H9 (cell line): ENCODE measurements at places on chromosomes 13 and 19. TPM values are rescaled to one million over a fixed set of nuclear protein-coding genes. Genes with fewer than 3 reads are reported as not detected.

The PRODH2 gene
- total RNA-seq: not detected in 2 replicates

The IZUMO4 gene
- total RNA-seq: 2.1 and 3.0 TPM in 2 replicates

The IGFL4 gene
- total RNA-seq: 0.33 TPM in 1 of 2 replicates, not detected in the other

The CEACAM19 gene
- total RNA-seq: 3.5 and 4.6 TPM in 2 replicates

The SIGLEC5 gene
- total RNA-seq: not detected in 2 replicates

The KLC3 gene
- 3.8 and 4.8 TPM in 2 replicates for total RNA-seq

DNA sequence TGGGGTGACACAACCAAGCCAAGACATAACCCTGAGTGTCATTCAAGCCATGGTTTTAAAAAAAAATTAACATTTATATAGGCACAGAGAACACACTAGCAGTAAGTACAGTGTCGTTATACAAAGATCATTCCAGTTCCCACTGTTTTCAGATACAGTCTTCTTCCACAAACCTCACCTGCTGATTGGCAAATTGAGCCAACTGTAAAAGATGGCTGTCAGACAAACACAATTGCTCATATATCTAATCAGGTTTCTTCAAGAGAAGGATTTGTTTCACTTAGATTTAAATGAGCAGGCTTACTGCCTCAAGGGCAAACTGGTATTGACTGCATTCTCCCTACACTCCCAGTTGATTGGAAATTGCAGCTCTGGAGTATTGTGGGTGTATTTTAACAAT is 308.9 kb downstream of the RBM26 start:
- DNase-seq: no peak

- DNase-seq: peak; percentile 87
These were observed 2.6 kb downstream of the VSIG10L start for GRCh38 chr19:51339313-51339686.

GRCh38 chr13:64672751-64673150 is 2557.4 kb downstream of the PCDH9 start:
- no peak for DNase-seq

GRCh38 chr19:48351341-48351752 is 12.4 kb downstream of the TMEM143 start:
- DNase-seq: peak; percentile 84

DNA sequence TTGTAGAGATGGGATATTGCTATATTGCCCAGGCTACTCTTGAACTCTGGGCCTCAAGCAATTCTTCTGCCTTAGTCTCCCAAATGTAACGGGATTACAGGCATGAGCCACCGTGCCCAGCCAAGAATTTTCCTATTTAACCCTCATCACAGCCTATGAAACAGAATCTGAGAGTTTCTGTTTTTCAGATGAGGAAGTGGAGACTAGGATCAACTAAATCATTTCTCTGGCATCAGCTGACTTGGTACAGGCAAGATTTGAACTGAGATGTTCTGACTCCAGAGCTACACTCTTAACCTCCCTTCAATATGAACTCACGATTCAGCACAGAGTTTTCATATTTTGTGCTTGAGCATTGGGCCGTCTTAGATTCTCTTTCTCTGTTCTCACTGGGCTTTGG is 8.1 kb downstream of the ZNF460 start:
- no peak for DNase-seq

DNA sequence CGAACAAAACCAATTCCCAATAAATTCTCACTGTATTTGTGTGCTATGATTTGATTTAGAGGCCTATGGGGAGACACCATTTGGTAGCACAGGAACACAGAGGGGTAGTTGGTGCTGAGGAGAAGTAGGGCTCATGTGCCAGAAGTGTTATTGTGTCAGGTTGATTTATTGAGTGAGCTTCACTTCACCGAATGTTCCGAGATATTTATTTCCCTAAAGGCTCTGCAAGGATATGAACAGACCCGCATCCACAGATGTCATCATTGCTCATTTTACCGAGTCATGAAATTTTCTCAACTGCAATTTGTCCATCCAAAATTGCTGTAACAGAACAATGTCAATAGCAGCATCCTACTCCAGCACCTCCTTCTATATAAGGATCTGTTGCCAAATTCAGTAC is 69.5 kb downstream of the DACH1 start:
- no peak for DNase-seq

DNA sequence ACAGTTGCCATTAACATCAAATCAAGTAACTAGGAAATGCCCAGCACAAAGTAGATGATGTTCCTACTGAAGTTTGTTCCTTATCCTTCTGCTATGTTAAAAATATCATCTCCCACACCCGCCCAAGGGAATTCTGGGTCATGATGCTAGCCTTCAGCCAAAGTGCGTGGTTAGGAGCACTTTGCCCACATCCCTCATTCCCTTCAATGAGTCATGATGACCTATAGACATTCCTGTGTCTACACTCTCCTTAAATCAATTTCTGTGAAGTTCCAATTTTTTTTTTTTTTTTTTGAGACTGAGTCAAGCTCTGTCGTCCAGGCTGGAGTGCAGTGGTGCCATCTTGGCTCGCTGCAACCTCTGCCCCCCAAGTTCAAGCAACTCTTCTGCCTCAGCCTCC is 17.0 kb downstream of the RXFP2 start:
- DNase-seq: no peak

DNA sequence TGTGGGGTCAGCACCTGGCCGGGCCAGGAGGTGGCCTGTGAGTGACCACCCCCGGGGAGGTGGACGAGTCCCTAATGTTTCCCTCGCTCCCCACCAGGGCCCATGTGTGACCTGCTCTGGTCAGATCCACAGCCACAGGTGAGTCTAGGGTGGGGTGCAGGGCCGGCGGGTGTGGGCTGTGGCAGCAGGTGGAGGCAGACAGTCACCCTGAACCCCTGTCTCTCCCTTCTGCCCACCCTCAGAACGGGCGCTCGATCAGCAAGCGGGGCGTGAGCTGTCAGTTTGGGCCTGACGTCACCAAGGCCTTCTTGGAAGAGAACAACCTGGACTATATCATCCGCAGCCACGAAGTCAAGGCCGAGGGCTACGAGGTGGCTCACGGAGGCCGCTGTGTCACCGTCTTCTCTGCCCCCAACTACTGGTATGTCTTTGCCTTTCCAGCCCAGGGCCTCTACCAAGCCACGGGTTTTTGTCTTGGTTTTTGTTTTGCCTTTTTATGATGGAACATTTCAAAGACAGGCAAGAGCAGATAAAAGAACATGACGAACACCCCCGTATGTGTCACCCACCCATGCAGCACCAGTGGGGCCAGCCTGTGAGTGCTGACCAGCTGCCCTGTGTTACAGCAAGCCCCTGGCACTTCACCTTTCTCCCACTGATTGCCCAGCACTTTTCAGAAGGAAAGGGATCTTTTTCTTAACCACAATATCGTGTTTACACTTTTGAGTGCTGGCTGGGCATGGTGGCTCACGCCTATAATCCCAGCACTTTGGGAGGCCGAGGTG is 24.9 kb downstream of the CCDC8 start:
- no peak for DNase-seq

DNA sequence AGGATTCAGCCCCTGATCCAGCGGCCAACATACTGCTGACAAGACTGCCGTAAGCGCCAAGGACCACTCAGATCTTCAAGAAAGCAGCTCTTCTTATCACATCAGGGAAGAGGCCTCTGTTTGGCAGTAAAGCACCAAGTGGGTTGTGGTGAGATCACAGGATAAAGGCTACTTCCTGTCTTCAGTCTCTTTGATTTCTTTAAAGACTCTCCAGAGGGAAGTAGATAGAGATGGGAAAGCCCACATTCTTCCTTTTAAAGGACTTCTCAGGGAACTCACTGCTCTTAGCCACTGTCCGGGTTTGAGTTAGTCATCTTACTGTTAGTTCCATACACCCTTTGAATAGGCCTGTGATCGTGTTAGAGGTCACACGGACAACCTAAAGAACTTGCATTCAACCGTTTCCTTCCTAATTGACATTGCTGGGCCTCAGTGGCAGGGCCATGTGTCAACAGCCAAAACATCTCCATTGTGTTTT is 47.2 kb upstream of the POMP start:
- no peak for DNase-seq

DNA sequence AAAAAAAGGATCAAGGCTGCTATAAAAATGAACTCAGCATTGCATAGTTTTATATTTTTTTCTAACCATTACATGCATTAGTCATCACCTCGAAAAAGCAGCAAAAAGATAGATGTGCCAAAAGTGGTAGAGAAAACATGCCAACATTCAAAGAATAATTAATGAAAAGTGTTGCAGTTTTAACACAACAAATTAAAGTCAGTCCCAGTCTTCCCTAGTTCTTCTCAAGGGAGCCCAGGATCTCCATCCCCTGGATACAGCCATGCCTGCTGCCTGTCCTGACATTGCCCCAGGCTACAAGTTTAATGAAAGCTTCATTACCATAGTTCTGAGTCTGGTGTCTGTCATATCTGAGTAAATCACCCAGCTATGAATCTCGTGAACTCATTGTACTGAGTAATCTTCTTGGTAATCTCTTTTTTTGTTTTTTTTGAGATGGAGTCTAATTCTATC is 116.6 kb upstream of the KLF12 start:
- no peak for DNase-seq

DNA sequence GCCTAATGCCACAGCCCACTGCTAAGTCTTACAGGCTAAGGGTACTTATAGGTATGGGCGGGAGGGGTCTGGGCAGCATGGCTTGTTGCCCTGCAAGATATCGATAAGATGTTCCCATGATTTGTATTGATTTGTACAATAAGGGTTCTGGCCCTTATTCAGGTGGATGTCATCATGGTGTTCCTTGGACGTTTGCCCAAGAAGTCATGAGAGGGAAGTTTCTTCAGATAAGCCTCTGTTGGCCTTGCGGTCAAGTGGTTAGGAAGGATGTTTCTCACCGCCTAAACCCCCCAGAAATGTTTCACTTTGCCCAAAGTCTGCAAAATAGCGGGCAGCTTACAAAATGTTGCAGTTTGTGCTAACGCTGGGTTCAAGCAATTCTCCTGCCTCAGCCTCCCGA is 7.3 kb downstream of the PARP4 start:
- DNase-seq: no peak

GRCh38 chr13:39250440-39250839 is 212.2 kb downstream of the NHLRC3 start:
- DNase-seq: no peak

GRCh38 chr13:44803390-44803789 is 185.9 kb downstream of the NUFIP1 start:
- DNase-seq: no peak

- no peak for DNase-seq
These were observed 44.2 kb downstream of the TBC1D4 start for GRCh38 chr13:75437582-75438318.

- peak; percentile 100 for DNase-seq
These were observed 22.6 kb downstream of the ZSWIM4 start for GRCh38 chr19:13817615-13818371.

DNA sequence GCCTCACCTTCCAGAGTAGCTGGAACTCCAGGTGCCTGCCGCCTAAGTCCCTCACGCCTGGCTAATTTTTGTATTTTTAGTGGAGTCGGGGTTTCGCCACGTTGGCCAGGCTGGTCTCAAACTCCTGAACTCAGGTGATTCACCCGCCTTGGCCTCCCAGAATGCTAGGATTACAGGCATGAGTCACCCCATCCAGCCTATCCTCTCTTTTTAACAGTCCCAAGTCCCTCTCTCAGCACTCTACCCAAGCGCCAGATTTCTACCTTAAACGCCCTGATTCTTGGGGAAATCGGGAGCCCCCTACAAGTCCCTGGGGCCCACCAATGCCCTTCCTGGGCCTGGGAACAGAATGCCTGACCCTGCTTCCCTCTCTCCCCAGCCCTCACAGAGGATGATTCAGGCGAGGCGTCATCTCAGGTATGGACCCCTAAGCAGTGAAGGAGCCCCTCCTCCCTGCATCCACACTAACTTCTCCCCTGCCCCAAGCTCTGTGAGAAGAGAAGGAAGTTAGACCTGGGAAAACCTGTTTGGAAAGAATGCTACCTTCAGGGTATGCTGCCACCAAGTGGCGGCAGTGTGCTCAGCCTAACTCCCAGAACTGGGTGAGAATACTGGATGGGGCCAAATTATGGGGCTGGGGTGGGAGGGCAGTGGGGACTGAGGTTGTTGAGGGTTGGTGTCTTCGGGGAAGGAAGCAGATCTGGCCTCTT is 20.8 kb upstream of the EBI3 start:
- peak; percentile 61 for DNase-seq

- DNase-seq: no peak
These were observed 2.8 kb downstream of the PRMT1 start for GRCh38 chr19:49679771-49680413.

GRCh38 chr13:72959643-72960042 is 99.2 kb upstream of the KLF5 start:
- no peak for DNase-seq

- DNase-seq: no peak
These were observed 1.4 kb downstream of the U2AF1L4 start for GRCh38 chr19:35743640-35744429.

DNA sequence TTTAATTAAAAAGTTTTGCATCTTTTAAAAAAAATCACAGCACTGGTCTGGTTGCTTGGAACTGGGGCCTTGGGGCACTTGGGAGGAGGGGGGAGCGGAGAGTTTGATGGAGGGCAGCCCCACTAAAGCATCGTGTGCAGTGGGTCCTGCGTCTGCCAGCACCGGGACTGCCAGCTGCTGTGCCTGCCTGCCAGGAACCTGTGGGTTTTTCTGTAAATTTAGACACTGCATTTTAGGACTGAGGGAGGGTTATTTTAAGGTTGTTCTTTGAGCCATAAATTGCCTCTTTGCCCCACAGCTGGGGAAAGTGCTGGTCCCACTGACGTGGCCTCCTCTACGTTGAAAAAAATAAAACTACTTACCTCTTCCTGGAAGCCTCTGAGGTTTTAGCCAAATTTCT is 2.9 kb downstream of the KLF2 start:
- DNase-seq: no peak

DNA sequence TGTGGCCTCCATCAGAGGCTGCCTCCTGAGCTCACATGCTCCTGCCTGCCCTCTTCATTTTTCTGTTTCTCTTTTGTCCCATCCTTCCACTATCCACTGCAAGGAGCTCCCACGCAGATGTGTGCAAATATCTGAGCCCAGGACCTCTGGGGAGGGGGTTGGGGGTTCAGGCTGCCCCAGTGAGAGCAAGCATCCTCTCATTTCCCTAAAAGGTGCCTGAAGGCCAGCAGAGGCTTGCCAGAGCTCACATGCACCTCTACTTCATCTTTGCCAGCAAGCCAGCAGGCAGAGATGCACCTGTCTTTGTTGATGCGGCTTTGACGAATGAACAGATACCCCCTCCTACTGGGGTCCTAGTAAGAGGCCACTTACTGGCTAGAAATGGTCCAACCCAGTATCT is 128.8 kb downstream of the FGF9 start:
- DNase-seq: no peak

GRCh38 chr19:1167687-1168571 is 6.1 kb downstream of the SBNO2 start:
- DNase-seq: no peak

GRCh38 chr13:32911506-32911905 is 104.7 kb upstream of the KL start:
- peak; percentile 70 for DNase-seq

DNA sequence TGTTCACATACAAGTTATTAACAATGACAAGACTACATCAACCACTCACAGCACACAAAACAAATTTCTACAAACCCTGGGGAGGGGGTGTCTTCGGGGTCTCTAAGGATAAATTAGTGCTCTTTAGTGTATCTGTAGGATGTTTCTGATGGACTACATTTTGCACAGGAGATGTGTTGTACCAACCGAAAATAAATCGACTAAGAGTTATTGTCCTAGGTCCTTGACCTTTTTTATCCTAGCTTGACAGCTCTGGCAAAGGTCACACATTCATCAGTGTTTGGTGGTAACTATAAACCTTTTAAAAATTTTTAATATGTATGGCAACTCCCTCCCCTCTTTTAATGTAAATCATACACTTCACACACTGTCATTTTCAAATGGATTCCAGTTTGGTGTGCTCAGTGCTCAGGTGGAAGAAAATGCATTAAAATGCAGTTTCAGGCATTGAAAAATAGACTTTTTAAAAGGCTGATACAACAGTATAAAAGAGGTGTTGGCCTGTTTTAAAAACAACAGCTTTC is 7.7 kb downstream of the ZIC5 start:
- DNase-seq: no peak

- DNase-seq: no peak
These were observed 16.6 kb downstream of the SIGLEC8 start for GRCh38 chr19:51441410-51442390.
